ENCODE measurements at places on chromosomes 11 and 22. TPM values are rescaled to one million over a fixed set of nuclear protein-coding genes. Genes with fewer than 3 reads are reported as not detected.

Gene GPR83
- total RNA-seq, result 0.07 TPM

Gene ADAMTS15
- total RNA-seq, result not detected

Gene DSCAML1
- 0.13 TPM for total RNA-seq

Gene MPPED2
- total RNA-seq, result 0.63 TPM

Gene LINC01488
- total RNA-seq, result not detected

Gene CLDN5
- not detected for total RNA-seq

Gene DRG1
- 130 TPM for total RNA-seq

Gene APLNR
- total RNA-seq, result not detected

Gene HPX
- not detected for total RNA-seq

Gene THRSP
- total RNA-seq, result not detected

Gene PPME1
- 63.7 TPM for total RNA-seq

Gene TTLL8
- total RNA-seq, result not detected

Gene ANO1
- total RNA-seq, result not detected

Gene RBMXL2
- total RNA-seq, result not detected

Gene ANKRD42
- 3.8 TPM for total RNA-seq

Gene OR51B2
- not detected for total RNA-seq

Gene NCF4
- 2.9 TPM for total RNA-seq

Gene ZNF408
- 9.2 TPM for total RNA-seq

Gene GLYAT
- not detected for total RNA-seq

Gene CHRM1
- not detected for total RNA-seq

Gene SLC25A18
- not detected for total RNA-seq

Gene SLC7A4
- total RNA-seq, result not detected

Gene UBASH3B
- total RNA-seq, result 40.6 TPM

All from activated CD8-positive, alpha-beta T cell treated with anti-CD3 and anti-CD28 coated beads for 36 hours (primary cell).